ENCODE measurements at places on chromosomes 5 and 9. TPM values are rescaled to one million over a fixed set of nuclear protein-coding genes. Genes with fewer than 3 reads are reported as not detected.

DNA sequence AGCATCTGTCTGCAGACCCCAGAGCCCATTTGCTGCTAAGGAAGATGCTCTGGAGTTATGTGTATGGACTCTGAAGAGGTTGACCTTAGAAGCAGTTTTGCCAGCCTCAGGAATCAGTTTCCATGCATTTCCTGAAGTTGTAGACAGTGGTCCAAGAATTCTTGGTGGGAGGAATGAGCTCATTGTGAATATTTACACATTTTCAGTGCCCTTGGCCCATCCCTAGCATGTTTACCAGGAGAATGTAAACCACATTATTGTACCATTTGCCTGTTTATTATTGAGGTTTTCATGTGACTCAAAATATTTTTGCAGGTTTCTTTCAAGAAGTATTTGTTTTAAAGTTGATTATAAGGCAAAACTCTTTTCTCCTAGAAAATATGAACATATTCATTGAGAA, 93.8 kb downstream of the NXNL2 start:
- no peak for DNase-seq

- no peak for DNase-seq
Measured at GRCh38 chr5:115336201-115336720, 39.8 kb upstream of the CCDC112 start.

DNA sequence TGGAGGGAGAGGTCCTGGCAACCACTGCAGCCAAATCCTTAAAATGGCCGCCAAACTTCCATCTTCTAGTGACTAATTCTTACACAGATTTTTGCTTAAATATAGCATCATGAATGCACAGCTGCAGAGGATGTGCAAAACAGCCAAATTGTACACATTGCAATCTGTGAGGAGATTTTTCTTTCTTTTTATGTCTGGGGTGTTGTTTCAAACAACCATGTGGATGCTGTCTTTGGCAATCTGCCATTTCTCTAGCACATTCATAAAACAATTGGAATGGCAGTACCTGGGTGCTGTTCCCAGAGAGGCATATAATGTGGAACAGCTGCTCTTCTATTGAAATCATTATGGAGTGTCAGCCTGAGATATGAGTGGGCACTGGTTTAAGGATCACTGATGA, 1082.9 kb upstream of the SEMA6A start:
- no peak for DNase-seq

- DNase-seq = no peak
Measured at GRCh38 chr5:154143211-154143641, 47.3 kb upstream of the GALNT10 start.

DNA sequence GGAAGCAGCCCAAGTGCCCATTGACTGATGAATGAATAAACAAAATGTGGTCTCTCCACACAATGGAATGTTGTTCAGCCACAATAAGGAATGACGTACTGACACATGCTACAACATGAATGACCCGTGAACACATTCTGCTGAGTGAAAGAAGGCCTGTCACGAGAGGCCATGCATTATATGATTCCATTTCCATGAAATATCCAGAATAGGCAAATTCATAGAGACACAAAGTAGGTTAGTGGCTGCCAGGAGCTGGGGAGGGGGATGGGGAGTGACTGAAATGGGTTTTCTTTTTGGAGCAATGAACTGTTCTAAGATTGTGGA, 41.4 kb downstream of the BICD2 start:
- no peak for DNase-seq

Gene NR5A1
- not detected for total RNA-seq

Gene BAAT
- total RNA-seq = 0.06 TPM

Measured in heart right ventricle (tissue), 16 donors.